ENCODE measurements at places on chromosomes 1 and 21.
A peak's percentile ranks its signal among the peaks of the same experiment; 100 is the strongest.

DNA sequence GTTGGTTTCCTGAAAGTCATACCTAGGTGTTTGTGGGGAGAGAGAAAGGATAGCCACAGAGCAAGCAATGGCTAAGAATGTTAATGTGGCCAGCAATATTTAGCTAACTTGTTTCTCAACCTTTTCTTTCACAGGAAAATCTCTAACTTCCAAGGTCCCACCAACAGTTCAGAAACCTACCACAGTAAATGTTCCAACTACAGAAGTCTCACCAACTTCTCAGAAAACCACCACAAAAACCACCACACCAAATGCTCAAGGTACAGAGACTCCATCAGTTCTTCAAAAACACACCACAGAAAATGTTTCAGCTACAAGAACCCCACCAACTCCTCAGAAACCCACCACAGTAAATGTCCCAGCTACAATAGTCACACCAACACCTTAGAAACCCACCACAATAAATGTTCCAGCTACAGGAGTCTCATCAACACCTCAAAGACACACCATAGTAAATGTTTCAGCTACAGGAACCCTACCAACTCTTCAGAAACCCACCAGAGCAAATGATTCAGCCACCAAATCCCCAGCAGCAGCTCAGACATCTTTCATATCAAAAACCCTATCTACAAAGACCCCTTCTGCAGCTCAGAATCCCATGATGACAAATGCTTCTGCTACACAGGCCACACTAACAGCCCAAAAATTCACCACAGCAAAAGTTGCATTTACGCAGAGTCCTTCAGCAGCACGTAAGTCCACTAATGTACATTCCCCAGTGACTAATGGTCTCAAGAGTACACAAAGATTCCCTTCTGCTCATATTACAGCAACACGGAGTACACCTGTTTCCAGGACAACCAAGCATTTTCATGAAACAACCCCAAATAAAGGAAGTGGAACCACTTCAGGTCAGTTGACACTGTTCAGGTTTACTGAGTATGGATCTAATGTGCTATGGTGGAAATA, 15.3 kb downstream of the CD55 start:
- ATAC-seq, result peak; percentile 66

- no peak for ATAC-seq
These were observed 42.6 kb upstream of the LBR start for GRCh38 chr1:225470211-225471108.

DNA sequence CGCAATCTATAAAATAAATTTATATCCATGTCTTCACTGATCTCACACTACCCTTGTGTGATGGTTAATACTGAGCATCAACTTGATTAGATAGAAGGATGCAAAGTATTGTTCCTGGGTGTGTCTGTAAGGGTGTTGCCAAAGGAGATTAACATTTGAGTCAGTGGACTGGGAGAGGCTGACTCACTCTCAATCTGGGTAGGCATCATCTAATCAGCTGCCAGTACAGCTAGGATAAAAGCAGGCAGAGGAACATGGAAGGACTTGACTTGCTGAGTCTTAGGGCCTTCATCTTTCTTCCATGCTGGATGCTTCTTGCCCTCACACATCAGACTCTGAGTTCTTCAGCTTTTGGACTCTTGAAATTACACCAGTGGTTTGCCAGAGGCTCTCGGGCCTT, 615.4 kb downstream of the AGBL4 start:
- ATAC-seq, result no peak

- no peak for ATAC-seq
These were observed 48.8 kb downstream of the RNF220 start for GRCh38 chr1:44453798-44454349.

DNA sequence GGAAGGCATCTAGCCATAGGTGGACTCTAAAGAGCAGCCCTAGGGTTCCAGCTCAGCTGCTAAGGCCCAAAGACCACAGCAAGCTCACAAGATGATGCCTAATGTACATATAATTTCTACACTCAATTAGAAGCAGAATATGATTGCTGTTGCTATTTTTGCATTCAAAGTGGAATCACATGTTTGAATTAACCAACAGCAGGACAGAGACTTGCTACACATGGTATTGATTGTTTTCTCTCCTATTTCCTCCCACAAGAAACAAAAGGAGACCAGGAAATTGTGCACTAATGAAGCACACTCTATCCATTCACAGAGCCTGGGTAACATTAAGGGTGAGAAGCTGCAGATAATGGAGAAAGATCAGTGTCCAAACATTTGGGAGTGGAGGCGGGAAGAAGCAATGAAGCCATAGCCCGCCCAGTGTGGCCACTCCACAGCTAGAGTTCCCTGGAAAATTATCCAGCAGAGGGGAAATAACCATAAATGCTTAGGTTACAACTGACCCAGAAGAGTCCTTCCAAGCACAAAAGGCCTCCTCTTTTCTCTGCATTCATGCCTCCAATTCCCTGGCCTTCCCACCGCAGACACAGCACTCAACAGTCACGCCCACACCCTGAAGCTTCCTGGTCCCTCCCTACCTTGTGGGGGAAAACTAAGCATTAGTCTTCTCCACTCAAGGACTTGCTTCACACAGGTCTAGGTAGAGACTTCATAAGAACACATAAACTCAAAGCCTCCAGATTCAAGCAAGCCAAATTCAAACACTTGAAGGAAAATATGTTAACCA, 7.5 kb downstream of the CNN3 start:
- ATAC-seq, result no peak

- peak; percentile 97 for ATAC-seq
These were observed 28.4 kb downstream of the JUN start for GRCh38 chr1:58755468-58755872.

- no peak for ATAC-seq
These were observed at the start of gene HES5 for GRCh38 chr1:2529784-2530512. HES5 (minus strand) TSS chr1:2530263; CDS start chr1:2530164, 99 bp downstream.

GRCh38 chr1:20521960-20522861, 14.3 kb upstream of the MUL1 start:
- ATAC-seq, result peak; percentile 51

DNA sequence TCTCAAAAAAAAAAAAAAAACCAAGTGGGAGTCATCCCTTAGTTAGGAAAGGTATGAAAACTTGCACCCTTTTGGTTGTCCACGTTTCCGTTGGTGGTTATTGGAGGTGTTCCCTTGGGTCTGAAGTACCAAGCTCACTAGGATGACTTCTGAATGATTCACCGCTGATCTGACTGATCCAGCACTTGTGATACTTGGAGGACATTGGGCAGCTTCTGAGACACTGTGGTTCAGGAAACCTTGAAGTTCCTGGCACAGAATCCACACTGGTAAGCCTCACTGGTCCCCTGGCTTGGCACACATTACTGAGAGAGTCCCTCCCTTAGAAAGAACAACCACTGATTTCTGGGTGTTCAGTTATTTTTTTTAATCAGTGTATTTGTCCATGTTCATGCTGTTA, 91.9 kb downstream of the RYR2 start:
- ATAC-seq, result no peak

- ATAC-seq, result no peak
These were observed 80.1 kb downstream of the UBIAD1 start for GRCh38 chr1:11352816-11353799.

DNA sequence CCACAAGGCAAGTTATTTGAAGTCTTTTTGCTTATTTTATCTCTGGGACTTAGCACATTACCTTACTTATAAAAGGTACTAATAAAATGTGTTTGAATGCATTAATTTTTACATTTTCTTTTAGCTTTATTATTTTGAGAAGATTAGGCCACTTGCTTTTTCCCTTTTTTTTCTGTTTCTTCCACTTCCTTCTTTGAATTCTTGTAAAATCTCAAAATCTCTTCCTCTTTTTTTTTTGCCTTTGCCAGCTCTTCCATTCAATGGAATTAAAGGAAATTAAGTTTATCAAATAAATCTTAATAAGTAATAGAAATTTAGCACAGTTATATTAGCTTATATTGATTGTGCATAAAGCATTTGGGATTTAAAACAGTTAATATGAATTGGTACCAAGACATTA, 260.9 kb downstream of the SRGAP2C start:
- ATAC-seq, result no peak

- ATAC-seq, result no peak
These were observed 36.2 kb upstream of the POU3F1 start for GRCh38 chr1:38082769-38083263.

GRCh38 chr1:192045131-192045530, 113.1 kb upstream of the RGS18 start:
- ATAC-seq, result no peak

DNA sequence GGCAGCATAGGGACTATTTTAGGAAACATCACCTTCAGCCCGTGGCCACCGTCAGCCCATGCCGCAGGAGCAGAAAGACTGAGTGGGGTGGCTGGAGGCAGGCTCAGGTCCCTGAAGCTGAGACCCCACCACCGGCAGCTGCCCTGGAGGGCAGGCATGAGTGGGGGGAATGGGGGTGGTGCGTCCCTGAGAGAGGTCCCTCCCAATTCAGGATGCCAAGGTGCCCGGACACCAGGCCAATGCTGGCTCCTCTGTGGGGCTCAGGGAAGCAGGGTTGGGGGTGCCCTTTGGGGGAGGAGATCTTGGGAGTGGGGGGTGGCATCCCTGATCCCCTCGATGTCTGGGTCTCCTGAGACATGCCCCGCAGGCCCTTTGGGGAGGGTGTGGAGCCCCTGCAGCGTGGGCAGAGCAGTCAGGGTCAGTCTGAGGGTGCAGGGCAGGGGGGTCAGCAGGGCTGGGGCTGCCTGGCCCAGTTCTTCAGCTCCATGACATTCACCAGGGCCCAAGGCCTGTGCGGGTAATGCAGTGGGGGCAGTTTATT, 998 bp upstream of the TTC34 start:
- no peak for ATAC-seq

GRCh38 chr1:159941141-159941540, 4.3 kb downstream of the IGSF9 start:
- ATAC-seq, result no peak

GRCh38 chr21:45248893-45249381, 38.8 kb downstream of the POFUT2 start:
- ATAC-seq, result no peak

GRCh38 chr1:6646499-6647148, 22.0 kb downstream of the THAP3 start:
- ATAC-seq, result peak; percentile 46

- no peak for ATAC-seq
These were observed 102.7 kb downstream of the ZP4 start for GRCh38 chr1:237788069-237788468.

DNA sequence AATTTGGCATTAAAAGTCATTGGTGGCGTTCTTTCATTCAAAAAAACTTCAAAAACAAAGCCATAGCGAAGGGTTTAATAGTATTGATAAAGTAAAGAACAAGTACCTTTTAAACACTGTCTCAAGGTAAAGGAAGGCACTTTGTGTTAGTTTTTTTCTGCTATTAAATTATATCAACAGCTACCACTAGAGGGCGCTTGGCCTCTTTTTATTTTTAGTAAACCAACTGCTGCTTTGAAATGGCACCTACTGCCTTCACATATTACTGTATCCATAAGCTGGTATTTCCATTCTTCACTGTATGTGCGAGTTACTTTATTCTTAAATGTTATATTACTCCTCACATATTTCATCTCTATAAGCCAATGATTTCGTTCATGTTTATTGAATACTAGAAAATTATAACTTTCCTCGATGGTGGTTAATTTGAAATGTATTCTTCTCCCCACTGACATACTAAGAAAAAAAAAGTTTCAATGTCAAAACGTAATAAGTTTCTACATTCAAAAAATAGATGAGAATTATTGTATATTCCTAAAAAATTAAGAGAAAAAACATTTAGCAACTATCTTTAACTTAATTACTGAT, 125.7 kb upstream of the CXADR start:
- ATAC-seq, result peak; percentile 60

DNA sequence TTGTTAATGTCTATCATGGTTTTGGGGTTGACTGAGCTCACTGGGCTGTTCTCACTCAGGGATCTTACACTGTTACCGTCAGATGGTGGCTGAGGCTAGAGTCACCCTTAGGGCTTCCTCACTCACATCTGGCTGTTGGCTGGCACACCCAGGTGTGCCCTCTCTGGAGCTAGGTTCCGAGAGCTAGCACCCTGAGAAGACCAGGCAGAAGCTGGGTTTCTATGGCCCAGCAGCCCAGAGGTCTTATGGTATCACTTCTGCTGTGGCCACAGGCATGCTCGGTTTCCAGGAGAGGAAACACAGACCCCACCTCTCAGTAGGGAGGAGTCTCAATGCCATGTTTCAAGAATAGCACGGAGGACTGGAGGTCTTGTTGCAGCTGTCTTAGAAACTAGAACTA, 20.7 kb upstream of the KIF1B start:
- ATAC-seq, result peak; percentile 44

DNA sequence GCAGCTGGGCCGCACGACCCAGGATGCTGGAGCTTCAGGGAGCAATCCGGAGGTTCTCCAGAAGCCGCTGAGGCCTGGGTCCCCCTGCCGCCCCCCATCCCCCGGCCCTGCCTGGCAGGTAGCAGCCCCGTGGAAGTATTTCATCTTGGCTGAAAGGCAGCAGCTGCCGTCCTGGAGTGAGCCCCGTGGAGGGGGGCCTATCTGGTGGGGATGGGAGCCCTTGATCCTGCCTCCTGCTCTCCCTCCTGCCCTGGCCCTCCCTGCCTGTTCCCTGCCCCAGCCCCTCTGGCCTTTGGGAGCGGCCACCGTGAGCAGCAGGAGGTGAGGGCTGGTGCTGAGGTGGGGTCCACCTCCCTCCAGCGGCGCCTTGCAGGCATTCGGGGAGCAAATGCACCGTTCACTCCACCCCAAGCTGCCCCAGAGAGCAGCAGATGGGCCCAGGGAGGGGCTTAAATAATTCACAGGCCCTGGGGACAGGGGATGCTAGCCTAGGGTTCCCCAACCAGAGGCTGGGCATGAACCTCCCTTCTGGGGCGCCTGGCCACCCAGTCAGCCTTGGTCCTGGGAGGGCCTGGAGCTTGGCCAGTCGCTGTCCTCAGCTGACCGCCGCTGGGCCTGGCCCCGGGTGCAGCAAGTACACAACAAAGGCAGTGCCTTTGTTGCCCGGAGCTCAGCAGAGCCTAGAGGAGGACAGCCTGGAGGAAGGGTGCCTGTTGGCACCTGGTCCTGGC, 23.7 kb upstream of the PLCH2 start:
- ATAC-seq, result no peak

GRCh38 chr1:47196622-47197021, 6.8 kb upstream of the PDZK1IP1 start:
- ATAC-seq, result no peak

- ATAC-seq, result no peak
These were observed 46.1 kb upstream of the SYT2 start for GRCh38 chr1:202756391-202756790.

DNA sequence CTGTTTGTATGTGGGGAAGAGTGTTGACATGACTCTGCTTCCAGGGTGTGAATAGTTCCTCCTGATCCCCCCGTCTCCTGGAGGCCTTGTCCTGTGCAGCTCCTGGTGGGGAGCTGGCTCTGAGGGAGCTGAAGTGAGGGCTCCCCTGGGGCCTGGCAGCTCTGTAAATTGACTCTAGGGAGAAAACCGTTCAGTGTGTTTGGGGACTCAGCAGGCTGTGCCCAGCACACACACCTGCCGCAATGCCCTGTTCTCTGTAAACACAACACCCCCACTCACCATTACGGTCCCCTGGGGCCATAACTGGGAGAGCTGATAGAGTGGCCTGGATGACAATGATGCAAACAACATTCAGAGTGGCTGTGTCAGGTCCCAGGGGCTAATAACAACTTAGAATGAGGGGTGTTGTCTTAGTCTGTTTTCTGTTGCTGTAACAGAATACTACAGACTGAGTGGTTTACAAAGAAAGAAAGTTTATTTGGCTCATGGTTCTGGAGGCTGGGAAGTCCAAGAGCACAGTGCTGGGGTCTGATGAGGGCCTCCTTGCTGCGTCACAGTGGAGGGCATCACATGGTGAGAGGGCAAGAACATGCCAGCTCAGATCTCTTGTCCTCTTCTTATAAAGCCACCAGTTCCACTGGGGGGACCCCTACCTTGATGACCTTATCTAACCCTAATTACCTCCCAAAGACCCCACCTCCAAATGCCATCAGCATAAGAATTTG, 15.3 kb downstream of the ADORA1 start:
- ATAC-seq, result no peak
